ENCODE measurements at places on chromosomes 1 and 21.

GRCh38 chr1:36396359-36396758 is 1.3 kb downstream of the LSM10 start:
- no peak for DNase-seq

GRCh38 chr1:58895559-58896145 is 111.8 kb upstream of the JUN start:
- DNase-seq = no peak

DNA sequence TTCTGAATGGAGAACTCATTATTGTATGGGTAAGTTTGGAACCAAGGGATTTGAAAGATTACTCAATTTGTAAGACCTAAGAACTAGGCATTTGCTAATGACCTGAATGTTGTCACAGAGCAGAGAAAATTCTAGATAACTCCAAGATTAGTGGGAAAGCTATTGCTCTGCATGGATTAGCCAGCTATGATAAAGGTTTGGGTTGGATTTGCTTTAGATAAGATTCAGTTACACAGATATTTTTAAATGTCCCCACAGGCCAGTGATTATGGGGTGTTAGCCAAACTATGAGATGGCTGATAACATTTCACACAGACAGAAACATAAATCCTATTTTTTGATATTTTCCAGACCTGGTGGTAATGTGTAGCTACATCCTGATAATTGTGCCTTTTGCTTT is 88.2 kb downstream of the NTPCR start:
- no peak for DNase-seq

- no peak for DNase-seq
These were observed 290.4 kb downstream of the OLFM3 start for GRCh38 chr1:101706366-101706765.

- no peak for DNase-seq
These were observed 15.1 kb upstream of the DPH5 start for GRCh38 chr1:101040666-101041065.

DNA sequence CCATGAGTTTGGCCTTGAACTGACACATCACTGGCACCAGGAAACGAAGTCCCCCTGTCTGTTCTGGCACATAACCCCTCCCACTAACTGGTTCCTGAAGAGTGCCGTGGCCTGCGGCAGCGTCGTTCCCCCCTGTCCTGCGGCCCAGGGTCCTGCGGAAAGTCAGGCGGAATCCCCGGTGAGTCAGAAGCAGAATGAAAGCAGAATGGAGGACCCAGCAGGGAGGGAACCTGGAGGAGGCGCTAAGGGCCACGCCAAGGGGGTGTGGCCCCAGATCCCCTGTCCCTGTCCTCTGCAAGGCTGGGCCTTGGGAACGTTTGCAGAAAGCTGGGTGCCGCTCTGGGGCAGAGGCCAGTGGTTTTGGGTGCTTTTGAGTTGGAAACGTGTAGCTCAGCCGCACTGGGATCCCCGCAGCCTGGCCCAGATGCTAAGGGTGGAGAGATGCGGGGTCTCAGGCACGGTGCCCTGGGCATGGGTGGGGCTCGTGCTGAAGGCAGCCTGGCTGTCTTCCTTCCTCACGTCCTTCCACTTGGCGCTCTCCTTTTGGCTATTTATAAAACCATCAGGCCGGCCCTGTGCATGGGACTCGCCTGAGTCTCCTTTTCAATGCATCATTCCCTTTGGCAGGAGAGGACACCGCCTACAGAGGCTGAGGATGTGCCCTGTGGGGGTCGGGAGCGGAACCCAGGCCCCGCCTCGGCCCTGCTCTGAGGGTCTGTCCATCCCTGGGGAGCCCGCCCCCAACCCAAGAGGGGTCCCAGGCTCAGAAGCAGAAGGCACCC is 36.2 kb downstream of the TP73 start:
- DNase-seq = no peak

DNA sequence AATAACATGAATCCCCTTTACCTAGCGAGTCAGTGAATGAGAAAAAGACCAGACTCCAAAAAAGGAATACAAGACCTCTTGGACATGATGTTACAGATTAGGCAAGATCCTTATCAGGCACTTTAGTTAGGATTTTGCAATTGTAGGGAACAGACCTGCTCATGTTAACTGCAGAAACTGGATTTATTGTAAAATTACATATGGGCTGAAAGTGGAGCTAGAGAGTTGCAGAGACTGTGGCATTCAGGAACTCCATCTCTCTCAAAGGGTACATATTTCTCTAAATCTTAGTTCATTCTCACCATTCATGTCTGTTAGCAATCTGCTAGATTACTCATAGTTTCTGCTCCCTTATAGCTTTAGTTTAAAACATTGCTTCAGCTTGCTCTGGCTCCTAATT is 142.2 kb downstream of the PAPPA2 start:
- DNase-seq = no peak

DNA sequence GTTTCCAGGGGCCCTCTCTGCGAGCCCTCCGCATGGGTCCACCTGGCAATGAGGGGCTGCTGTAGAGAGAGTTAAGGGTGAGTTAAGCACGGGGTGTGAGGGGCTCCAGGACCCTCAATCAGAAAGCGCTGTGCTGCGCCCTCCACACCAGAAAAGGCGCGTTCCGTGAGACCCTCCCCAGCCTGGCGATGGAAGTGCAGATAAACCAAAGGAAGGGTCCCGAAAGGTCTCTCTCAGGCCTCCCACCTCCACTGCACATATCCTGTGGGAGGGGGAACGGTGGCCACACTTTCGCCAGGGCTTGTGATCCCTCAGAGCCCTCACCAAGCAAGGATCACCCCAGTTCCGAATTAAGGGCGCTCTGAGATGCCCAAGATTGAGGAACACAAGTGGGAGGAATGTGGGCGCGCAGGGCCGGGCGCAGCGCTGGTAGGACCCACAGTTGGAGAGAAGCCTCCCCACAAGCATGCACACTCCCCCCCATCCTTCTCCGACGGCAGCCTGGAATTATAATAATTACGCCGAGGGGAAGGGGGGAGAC is 1.1 kb downstream of the WNT3A start:
- no peak for DNase-seq

GRCh38 chr1:20028726-20029125 is 41.3 kb upstream of the PLA2G5 start:
- DNase-seq = no peak

- DNase-seq = no peak
These were observed 60.6 kb downstream of the WNT9A start for GRCh38 chr1:227886993-227887696.

GRCh38 chr1:200021577-200022238 is 5.8 kb upstream of the NR5A2 start:
- no peak for DNase-seq

DNA sequence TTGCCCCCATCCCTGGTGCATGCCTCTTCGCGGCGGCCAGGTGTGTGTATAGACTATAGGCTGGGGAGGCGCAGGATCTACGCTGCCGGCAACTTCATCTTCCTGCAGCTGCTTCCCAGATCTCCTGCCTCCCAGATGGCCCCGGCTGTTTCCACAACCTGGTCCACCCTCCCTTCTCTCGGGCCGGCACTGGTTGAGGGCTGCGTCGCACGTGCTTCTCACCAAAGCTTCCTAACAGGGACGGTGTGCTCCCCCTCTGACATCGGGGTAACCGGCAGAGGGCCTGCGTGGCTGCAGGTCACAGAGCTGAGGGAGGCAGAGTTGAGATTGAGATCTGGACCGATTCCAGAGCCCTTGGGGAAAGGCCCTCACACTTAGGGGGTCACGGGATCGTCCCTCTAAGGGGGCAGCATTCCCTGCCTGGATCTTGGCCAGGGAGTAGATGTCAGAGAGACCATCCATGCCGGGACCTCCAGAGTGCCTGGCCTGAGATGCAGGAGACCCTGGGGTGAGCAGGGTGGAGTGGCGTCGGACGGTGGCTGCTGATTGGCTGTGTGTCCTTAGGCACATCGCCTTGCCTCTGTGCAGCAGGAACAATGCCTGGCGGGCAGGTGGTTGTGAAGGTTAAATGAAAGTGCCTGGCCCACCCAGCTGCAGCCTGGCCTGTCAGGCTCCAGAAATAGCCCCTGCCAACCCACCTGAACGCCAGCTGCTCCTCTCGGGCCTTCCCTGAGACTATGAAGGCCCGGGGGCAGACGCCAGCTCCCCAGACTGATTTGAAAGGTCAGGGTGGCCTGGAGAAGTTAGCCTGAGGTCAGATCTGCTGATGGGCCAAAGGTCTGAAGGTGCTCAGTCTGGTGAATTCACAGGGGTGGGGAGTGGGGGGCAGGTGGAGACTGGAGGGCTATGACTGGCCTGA is 6.1 kb upstream of the MASP2 start:
- DNase-seq = no peak

Data from NCI-H774 (cell line).